G401 (cell line): ENCODE measurements at places on chromosomes 12 and 14. TPM values are rescaled to one million over a fixed set of nuclear protein-coding genes. Genes with fewer than 3 reads are reported as not detected.
A peak's percentile ranks its signal among the peaks of the same experiment; 100 is the strongest.

- DNase-seq, result no peak
Observed at GRCh38 chr14:106599209-106599608, 1072.8 kb downstream of the TMEM121 start.

GRCh38 chr14:100363053-100363452 is 39.9 kb downstream of the SLC25A47 start:
- no peak for DNase-seq

DNA sequence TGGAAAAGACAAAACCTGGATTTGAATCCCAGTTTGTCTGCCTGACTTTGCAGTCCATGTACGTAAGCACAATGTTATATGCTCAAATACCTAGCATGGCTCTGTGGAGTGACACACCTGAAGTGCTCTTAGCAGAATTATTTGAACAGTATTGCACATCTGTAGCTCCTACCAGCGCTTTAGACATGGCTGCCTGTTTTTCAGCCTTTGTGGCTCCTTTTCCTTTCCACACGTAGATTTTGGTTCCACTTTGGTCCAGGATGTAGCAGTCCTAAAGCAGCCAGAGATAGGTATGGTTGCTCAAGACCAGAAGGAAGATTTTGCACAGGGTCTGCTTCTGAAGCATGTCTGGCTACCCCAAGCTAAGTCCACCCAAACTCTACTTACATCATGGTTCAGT is 9.1 kb downstream of the AVIL start:
- DNase-seq, result no peak

GRCh38 chr12:12983420-12984035 is 16.5 kb downstream of the HEBP1 start:
- DNase-seq, result peak; percentile 68

DNA sequence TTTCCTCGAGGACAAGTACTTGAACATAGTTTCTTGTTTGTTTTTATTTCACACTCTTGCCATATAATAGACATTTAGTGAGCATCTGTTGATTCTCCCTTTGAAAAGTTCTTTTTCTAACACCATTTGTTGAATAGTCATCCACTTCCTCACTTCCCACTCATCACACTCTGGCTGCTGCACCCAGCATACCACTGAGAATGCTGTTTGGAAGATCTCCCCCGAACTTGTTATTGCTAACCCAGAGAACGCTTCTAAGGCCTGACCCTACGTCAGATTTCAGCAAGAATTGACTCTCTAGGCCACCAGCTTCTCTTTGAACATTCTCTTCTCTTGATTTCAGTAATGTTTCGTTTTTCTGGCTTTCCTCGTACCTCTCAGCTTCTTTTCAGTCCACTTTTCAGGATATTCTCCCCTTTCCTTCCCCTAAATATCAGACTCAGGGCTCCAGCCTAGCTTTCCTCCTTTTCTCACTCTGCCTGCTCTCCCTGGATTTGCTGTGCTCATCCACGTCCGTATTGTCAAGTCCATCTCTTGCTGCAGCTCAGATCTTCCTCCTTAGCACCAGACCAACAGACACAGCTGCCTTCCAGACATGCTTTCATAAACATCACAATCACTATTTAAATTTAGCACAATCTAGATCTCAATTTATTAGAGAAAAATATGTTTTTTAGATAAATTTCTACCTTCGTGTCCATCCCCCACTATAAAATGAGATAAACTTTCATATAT is 94.0 kb upstream of the SLC38A4 start:
- no peak for DNase-seq

DNA sequence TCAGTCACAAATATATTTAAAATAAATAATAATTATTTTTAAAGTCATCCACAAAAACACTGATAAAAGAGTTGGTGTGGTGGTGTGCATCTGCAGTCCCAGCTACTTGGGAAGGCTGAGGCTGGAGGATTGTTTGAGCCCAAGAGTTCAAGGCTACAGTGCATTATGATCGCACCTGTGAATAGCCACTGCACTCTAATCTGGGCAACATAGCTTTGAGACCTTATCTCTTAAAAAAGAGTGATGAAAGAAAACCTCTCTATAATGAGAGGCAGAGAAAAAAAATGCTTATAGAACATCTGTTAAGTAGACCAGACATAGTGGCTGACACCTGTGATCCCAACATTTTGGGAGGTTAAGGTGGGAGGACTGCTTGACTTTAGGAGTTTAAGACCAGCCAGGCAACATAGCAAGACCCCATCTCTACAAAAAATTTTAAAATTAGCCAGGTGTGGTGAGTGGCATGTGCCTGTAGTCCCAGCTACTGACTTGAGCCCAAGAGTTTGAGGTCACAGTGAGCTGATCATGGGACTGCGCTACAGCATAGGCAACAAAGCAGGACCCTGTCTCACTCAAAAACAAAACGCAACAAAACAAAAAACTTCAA is 50.5 kb downstream of the RALGAPA1 start:
- no peak for DNase-seq

DNA sequence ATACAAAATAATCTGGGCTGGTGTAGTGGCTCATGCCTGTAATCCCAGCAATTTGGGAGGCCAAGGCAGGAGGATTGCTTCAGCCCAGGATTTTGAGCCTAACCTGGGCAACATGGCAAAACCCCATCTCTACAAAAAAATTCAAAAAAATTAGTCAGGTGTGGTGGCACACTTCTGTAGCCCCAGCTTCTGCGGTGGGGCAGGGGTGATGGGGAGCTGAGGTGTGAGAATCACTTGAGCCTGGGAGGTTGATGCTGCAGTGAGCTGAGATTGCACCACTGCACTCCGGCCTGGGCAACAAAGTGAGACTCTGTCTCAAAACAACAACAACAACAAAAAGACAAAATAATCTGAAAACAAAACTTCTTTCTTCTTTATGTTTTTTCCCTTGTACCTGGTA is 66.0 kb downstream of the TC2N start:
- DNase-seq, result no peak

RNASE8 gene
- not detected in 2 replicates for total RNA-seq

TPPP2 gene
- not detected in 2 replicates for total RNA-seq

KRT78 gene
- total RNA-seq, result 0.61 TPM in 1 of 2 replicates, not detected in the other

PTCSC3 gene
- not detected in 2 replicates for total RNA-seq

POTEM gene
- not detected in 2 replicates for total RNA-seq

ASPG gene
- total RNA-seq, result not detected in 2 replicates

CLEC2D gene
- 0.20 and 4.3 TPM in 2 replicates for total RNA-seq

SPIC gene
- not detected in 2 replicates for total RNA-seq
